Ureter (tissue), 1 donor: ENCODE measurements at places on chromosomes 4 and X. TPM values are rescaled to one million over a fixed set of nuclear protein-coding genes. Genes with fewer than 3 reads are reported as not detected.

The BANK1 gene
- 14.1 TPM for total RNA-seq

- no peak for DNase-seq
Observed at GRCh38 chr4:175339100-175339707, 421.0 kb downstream of the ADAM29 start.

DNA sequence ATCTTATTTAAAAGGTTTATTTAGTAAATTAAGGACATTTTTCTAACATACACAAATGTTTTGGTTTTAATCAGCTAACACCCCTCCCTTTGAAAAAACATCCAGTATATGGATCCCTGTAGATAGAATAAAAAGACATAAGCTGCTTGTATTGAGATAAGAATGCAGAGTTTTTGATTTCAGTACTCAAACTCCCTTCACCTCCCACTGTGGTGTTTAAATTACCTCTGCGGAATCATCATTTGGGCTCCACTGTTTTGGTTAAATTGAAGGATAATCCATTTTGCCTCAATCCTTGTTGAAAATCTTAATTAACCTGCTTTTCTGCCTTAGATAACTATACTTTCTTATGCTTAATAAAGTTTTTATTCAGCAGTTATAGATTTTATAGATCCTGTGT is 27.6 kb downstream of the USP53 start:
- DNase-seq: no peak

GRCh38 chr4:84870398-84871163 is 95.9 kb downstream of the WDFY3 start:
- DNase-seq: no peak

The PARM1 gene
- 134 TPM for total RNA-seq

DNA sequence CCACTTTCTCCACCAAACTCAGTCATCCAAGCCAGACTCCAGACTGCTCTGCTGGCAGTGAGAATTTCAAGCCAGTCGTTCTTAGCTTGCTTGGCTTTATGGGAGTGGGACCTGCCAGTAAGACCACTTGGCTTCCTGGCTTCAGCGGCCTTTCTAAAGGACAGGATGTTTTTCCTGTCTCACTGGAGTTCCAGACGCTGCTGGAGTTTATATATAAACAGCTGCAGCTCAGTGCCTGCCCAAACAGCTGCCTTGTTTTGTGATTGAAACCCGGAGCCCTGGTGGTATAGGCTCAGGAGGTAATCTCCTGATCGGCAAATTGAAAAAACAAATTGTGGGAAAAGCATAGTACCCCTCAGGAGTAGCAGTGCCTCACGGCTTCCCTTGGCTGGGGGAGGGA is 1165.8 kb upstream of the ADGRL3 start:
- DNase-seq: no peak
